ENCODE measurements at places on chromosomes 6 and 20.

DNA sequence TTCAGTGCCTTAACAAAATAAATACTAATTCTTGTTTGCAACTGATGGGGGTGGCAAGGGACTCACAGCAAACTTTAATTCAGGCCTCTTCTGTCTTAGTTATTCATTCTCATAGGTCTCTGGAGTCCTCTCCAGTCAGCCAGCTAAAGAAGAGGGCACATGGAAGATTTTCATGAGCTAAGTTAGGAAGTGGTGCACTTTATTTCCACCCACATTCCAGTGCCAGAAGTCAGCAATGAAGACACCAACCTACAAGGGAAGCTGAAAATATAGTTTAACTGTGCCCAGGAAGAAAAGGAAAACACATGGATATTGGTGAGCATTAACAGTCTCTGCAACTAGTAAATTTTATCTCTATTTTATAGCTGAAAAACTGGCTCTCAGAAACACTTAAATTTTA, 16.7 kb upstream of the IRAK1BP1 start:
- no peak for DNase-seq

GRCh38 chr20:41217422-41217821, 80.1 kb downstream of the PLCG1 start:
- no peak for DNase-seq

DNA sequence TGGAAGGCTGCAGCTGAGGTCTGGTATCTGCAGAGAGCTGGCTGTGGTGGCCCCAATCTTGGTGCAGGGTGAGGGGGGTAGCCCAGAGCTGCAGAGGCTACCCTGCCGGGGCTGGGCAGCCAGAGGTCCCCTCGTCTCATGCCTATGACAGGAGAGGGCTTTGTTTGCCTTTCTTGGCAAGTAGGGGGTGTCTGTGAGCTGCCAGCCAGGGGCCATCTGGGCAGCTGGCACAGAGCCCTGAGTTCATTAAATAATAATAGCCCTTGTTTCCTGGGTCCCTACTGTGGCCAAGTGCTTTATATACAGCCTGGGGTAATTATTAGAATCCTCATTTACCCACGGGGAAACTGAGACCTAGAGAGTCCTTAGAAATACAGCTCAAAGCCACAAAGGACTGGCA, 66.6 kb downstream of the EZR start:
- DNase-seq: no peak

DNA sequence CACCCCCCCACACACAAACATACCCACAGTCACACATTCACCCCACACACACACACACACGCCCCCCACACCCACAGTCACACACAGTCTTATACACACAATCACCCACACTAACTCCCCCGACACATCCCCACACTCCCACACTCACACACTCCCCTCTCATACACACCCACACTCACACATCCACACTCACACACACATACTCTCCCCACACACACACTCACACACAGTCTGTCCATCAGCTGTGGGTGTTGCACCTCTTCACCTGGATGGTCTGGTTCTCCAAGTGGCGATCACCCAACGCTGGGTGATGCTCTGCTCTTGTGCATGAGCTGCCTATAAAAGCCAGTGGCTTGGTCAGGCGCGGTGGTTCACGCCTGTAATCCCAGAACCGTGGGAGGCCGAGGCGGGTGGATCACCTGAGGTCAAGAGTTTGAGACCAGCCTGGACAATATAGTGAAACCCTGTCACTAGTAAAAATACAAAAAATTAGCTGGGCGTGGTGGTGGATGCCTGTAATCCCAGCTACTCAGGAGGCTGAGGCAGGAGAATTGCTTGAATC, 158.9 kb downstream of the SMOC2 start:
- DNase-seq: no peak
